ENCODE measurements at places on chromosomes 4 and X.

- no peak for DNase-seq
Observed at GRCh38 chr4:135804785-135805184, 1603.2 kb upstream of the PABPC4L start.

GRCh38 chr4:10366628-10367027, 90.6 kb downstream of the ZNF518B start:
- no peak for DNase-seq

DNA sequence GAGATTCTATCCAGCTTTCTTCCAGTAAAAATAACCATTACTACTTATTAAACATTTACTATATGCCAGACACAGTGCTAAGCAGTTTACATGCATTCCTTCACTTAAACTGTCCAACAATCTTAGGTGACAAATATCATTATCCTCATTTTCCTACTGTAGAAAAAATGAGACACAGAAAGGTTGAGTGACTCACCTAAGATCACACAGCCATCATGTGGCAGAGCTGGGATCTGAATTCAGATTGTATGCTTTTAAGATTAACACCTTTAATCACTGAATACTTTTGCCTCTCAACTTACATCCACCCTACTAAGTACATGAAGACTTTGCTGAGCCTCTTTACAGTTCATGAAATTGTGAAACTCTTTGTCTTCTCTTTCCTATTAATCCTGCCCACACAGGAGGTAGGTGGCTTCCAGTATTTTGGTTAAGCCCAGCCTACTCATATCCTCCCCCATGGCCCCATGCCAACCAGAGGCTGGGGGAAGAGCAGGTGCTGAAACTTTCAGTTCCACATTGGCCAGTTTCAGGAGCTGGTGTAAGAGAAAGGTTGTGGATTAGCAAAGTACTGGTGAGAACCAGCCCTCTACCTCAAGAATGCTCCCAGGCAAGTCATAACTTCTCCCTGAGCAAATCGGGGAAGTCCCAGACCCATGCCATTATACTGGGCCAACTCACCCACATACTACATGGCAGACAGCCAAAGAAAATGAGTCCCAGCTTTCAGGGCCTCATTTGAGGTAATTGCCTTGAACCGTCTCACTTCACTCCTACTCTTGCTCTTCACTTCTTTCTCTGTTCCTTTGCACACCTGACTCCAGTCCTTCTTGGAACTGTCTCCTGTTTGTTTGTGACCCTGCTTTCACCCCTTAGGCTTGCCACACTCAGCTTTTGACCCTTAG, 211.1 kb downstream of the GUCY2F start:
- peak; percentile 96 for DNase-seq

- DNase-seq, result peak; percentile 32
Observed at GRCh38 chrX:2967998-2968909, 38.1 kb upstream of the ARSH start.

All from MCF 10A (cell line).